ENCODE measurements at places on chromosomes 5 and 9.

GRCh38 chr9:92988215-92988768 lies 41.0 kb downstream of the FGD3 start:
- no peak for DNase-seq

GRCh38 chr5:59034498-59035186 lies 451.8 kb downstream of the RAB3C start:
- no peak for DNase-seq

DNA sequence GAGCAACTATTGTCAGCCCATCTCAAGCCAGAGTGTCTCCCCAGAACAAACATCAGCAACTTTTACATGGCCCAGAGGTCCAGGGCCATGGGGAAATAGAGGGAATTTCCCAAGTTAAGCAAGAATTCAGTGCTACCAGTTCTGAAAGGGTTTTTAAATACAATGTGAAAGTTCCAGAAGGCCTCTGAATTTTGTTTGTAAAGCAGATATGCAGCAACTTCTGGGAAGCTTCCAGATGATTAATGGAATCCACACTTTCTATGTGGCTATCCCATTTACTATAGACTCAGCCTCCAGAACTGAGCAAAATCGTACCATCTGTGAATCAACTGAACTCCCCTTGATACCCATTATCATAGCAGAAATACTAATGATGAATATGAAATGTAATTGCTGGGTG lies 93.8 kb downstream of the FEM1C start:
- DNase-seq: no peak

DNA sequence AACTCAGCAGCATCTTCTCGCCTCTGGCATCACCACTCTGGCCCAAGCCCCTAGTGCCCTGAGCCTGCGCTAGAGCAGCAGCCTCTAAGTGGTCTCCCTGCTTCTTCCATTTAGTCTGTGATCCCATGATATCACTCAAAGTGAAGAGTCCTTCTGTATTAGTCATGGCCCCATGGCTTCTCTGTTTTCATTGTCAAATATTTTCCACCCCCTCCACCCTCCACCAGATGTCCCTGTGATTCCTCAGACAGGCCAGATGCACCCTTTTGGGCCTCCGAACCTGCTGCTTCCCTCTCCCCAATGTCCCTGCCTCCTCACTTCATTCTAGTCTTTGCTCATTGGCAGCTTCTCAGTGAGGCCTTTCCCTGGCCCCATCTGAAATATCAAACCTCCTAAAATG lies 299.2 kb downstream of the SPOCK1 start:
- DNase-seq: no peak

- no peak for DNase-seq
Observed at GRCh38 chr9:82957529-82958379, 105.2 kb downstream of the RASEF start.

- no peak for DNase-seq
Observed at GRCh38 chr5:37932450-37932849, 92.6 kb upstream of the GDNF start.

GRCh38 chr5:103402851-103403250 lies 144.3 kb downstream of the MACIR start:
- DNase-seq: no peak

- DNase-seq: no peak
Observed at GRCh38 chr5:173963867-173964441, 25.0 kb upstream of the C5orf47 start.

GRCh38 chr5:143374496-143375217 lies 28.8 kb downstream of the NR3C1 start:
- no peak for DNase-seq

DNA sequence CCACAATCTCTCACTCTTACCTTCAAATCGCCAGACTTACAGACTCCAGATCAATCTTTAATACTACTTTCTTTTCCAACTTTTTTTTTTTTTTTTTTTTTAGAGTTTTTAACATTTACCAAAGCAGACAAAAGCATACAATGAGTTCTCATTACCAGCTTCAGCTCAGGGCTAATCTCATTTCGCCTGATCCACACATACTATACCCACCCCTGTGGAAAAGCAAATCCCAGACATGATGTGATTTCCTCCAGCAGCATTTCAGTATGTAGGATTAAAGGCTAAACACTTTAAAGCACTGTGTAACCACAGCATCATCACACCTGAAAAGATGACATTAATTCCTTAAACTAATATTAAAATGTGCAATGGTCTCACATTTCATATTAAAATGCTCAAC lies 138.8 kb upstream of the RETREG1 start:
- no peak for DNase-seq

- no peak for DNase-seq
Observed at GRCh38 chr9:83299094-83299493, 236.2 kb upstream of the RASEF start.

GRCh38 chr9:128149951-128150593 lies 819 bp downstream of the LCN2 start:
- DNase-seq: no peak

DNA sequence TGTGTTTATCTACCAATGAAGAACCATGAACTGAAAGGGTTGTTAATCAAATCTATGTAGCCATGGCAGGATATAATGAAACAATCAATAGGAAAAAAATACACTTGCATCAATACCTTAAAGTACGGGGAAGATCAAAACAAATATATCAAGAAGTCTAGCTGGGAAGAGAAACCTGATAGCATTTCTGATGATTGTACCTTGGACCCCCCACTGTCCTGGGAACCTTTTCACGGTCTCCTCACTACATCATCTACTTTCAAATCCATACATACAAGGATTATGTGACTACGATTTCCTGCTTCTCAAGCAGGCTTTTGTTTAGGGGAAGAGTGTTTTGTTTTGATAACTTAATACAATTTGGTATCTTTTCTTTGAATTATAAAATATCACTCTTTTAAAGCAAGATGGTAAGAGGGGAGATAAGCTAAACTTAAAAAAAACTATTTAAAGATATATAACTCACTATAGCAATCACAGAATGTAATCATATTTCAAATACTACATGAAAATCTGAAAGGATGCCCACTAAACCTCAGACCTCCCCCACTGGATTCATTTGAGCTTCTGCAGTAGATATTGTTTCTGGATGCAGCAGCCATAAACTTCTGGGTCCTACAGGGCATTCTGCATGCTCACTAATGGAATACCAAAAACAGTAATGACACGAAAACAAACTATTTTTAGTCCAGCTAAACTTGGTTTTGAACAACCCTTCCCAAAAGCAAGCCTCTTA lies 8.0 kb downstream of the EBF1 start:
- no peak for DNase-seq

DNA sequence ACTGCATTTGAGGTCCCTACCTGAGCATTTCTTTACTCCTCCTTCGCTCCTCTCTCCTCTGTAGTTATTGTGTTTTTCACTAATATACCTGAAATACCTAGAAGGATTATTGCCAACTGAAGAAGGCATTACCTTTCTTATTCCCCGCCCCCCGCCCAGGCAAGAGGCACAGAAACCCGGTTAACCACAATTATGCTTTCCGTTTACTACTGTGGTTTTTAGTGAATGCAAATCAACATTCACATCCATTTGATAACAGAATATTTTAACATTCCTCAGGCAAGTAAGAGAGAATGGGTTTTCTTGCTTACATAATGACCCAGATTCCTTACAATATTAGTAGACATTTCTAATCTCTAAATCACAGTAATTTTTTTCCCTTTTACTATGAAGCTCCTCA lies 136.9 kb downstream of the PCSK5 start:
- no peak for DNase-seq

GRCh38 chr9:131500939-131501541 lies 1.7 kb upstream of the POMT1 start:
- DNase-seq: no peak

DNA sequence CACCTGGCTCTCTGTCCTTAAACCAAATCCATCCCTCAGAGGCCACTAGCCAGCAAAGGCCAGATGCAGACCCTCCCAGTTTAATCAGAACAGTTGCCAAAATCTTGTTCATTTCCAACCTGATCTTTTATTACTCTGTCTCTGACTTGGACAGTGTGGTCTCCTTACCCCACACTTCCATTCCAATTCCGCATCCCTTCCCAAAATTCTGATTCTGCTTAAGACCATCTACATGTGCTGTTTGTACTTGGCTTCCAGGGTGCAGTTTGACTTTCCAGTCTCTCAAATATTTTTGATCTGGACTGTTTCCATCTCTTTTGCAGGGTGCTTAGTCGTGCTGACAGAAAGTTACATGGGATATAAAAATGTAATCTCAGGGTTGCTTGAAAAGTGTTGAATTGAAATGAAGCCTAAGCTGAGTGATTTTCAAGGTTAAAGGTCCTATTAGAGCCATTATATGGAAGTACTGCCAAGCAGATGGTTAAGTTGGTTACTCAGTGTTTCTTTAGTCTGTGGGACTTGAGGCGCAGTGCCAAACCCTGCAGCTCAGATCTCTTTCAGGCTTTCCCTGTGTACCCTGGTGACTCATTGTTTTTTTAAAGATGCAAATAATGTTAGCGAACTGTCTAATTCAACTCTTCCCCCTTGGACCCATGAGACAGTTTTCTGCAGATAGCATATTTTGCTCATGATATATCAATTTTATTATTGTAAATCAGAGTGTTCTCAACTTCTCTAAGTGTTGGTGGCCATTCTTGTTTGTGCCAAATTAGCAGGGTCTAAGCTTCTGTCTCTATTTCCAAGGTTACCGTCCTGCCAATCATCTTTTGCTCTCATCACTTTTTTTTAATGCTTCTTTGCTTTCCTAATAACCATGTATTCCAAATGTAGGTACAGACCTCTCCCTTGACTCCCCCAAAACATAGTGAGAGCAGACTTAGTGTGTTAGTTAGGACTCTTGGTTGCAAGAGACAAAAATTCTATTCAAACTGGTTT lies 18.2 kb upstream of the DCP2 start:
- DNase-seq: no peak

GRCh38 chr9:19271081-19271480 lies 40.6 kb downstream of the DENND4C start:
- no peak for DNase-seq

DNA sequence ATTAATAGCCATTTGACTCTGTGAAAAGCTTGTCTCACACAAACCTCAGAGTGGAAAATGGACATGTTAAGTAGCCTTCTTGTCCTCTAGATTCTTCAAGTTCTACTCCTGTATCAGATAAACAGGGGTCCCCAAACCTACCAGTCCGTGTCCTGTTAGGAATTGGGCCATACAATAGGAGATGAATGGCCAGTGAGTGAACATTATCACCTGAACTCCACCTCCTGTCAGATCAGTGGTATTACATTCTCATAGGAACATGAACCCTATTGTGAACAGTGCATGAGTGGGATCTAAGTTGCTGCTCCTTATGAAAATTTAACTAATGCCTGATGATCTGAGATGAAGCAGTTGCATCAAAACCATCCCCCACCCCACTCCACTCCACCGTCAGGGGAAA lies 136.3 kb downstream of the TMEM232 start:
- no peak for DNase-seq

GRCh38 chr5:126199467-126199866 lies 223.7 kb upstream of the GRAMD2B start:
- no peak for DNase-seq

GRCh38 chr5:105740242-105740641 lies 1930.5 kb downstream of the EFNA5 start:
- DNase-seq: no peak

GRCh38 chr9:2583308-2584013 lies 38.1 kb upstream of the VLDLR start:
- DNase-seq: no peak

- DNase-seq: no peak
Observed at GRCh38 chr5:68449380-68449779, 233.8 kb downstream of the PIK3R1 start.

DNA sequence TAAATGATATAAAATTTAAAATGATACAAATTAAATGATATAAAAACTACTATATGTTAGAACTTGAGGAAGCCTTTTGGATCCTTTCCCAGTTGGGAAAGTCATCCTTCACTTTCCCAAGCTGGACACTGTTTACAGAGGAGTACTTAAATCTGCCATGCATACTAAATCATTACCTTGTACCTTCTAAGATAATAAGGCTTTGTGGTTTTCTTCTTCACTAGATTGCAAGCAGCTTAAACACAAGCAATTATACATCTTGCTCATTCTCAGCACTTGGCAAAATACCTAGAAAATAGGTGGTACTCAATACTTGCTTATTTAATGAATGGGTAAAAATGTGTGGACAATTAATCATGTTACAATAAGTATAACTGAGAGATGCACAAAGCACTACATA lies 666.8 kb downstream of the PTPRD start:
- DNase-seq: no peak

DNA sequence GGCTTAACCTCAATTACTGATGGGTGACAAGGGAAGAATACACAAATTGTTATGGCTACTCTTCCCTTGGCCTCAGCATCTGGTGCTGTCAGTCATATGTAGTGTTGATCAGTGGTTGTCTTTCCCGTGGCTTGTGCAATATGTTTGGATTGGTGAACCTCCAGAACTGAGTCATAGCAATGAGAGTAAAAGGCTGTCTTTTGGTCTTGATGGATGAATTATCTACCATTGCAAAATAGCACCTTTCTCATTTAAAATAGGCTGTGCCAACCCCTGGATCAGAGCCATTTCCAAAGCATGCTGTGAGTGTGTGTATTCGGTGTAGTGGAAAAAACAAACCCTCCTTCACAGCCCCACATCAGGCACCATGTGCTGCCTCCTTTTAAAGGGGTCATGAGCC lies 14.6 kb upstream of the F2R start:
- no peak for DNase-seq

GRCh38 chr9:96222132-96222531 lies 79.8 kb downstream of the HSD17B3 start:
- no peak for DNase-seq

- DNase-seq: no peak
Observed at GRCh38 chr5:147369742-147370374, 135.0 kb downstream of the STK32A start.

GRCh38 chr5:172827841-172828240 lies 6.2 kb upstream of the ERGIC1 start:
- DNase-seq: no peak

- no peak for DNase-seq
Observed at GRCh38 chr9:71431931-71432330, 310.5 kb upstream of the TRPM3 start.

- no peak for DNase-seq
Observed at GRCh38 chr9:16003785-16004184, 450.9 kb downstream of the CCDC171 start.

GRCh38 chr5:177538876-177539275 lies 15.5 kb downstream of the FAM193B start:
- no peak for DNase-seq

GRCh38 chr5:65209341-65209740 lies 272.4 kb downstream of the ADAMTS6 start:
- DNase-seq: no peak

DNA sequence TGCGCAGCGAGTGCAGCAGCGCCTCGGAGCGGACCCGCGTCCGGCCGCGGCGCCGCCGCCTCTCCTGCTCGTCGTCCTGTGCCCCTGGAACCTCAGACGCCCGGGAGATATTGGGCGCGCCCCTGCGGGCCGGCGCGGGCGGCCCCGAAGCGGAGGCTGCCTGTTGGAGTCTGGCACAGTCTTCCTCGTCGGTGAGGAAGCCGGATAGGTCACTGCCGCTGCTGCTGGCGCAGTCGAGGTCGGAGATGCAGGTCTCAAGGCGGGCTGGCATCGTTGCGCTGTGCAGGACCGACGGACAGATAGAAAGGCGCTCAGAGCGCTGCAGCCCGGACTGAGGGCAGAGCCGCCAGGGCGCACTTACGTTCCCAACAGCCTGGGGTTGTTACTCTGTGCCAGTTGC lies 344 bp downstream of the NEUROG1 start:
- no peak for DNase-seq

- no peak for DNase-seq
Observed at GRCh38 chr5:9479990-9480389, 65.9 kb downstream of the SEMA5A start.

All from GM18507 (cell line).